ENCODE measurements at places on chromosomes 2 and 18.

DNA sequence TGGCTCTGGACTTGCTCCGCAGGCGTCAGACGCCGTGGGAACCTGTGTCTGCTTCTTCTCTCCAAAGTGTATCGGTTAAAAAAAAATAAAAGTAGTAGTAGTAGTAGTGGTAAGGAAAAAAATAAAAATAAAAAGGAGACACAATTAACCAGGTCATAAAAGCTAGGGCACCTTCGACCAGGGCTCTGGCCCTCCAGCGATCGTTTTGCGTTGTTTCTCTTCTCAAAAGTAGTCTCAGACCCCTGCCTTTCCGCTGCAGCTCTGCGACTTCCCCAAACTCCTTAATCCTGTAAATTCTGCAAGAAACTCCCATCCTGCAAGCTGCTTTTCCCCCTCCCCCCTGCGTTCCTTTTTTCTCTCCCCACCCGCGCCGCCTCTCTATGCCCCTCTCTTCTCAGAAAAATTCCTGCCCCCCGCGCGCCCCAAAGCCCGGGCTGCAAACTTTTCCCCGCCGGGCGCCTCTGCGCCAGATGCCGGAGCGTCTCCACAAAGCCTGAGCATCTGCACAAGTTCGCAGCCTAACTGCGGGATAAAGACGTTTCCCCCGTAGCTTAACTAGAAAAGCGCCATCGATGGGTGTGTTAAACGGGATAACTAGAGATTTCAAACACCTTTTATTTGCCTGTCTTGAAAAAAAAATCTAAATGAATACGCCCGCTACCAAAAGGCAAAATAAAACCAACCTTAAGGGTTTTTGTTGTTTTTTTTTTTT, 1.8 kb upstream of the SALL3 start:
- no peak for DNase-seq

DNA sequence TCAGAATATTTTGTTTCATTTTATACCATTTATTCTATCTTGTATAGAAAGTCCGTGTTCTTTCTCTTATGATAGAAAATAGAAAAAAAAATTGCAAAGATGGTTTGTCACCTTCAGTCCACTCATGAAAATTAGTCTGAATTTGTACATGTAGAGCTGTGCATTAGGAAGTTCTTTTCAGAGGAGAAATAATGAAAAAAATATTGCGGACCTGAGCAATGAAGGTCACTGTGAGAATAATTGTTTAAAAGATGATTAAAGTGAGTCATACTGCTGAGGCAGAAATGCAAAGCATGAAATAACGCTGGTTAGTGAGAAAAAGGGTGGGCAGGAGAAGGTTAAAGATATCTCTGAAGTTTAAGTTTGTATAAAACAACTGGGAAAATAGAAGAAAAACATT, 431.1 kb downstream of the TMX3 start:
- DNase-seq = no peak

- no peak for DNase-seq
These were observed 154.4 kb upstream of the EPAS1 start for GRCh38 chr2:46142546-46143428.

DNA sequence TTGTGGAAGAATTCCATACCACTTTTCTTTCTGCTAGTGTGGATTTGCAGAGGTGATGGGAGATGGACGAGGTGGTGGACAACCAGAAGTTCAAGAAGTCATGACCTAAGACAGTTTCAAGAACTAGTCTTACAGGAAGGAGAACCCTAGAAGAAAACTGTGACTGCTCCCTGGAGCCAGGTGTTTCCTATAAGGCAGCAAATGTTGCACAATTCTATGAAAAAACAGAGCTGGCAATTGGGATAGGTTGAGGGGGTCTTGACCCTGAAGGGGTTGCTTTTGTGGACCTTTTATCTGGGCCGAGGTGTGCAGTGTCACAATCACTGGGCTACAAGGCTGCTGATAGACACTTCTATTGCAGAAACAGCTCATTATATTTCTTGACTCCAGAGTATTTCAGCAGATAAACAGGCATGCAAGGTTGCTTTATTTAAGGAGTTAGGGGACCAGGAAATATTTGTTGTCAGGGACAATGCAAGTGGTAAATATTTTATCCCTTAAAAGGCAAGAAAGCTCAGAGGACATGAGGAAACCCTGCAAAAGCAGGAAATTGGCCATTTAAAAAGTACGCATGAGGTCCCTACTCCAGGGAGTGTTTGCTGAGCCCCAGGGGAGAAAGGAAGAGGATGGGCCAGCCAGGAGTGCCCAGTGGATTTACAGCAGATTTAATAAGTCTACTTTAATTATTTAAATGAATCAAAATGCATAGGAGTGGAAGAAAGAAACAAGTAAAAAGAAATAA, 22.9 kb downstream of the APCDD1 start:
- peak; percentile 20 for DNase-seq

DNA sequence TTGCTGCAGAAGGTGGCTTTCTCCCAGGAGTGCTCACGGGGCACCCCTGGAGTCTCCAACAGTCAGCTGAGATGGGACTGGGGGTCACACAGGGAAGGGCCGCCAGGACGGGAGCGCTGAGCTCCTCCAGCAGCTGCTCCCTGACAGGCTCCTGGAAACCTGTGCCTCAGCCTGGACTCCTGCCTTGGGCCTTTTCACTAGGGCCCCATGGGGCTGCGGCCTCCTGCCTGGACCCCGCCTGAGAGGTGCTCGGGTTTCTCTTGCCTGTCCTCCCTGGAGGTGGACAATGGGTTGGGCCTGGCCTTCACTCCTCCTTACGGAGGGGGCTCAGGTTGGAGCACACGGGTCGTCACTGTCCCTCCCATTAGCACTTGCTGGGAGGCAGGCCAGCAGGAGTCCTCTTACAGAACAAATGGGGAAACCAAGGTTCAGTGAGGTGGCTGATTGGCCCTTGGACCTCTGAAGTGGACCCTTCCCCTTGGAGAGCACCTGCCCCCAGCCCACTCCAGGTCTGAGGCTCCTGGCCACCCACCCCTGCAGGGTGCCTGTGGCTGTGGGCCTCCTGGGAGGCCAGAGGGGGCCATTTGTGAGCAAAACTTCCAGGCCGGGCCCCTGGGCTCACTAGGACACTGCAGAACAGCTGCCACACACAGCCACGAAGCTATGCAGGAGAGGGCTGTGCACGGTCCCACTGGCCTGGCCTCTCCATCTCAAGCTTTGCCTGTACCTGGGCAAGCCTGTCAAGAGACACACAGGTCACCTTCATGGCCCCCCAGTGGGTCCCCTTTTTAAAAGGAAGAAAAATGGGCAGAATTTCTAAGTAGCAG, 57.1 kb upstream of the ODC1 start:
- no peak for DNase-seq

DNA sequence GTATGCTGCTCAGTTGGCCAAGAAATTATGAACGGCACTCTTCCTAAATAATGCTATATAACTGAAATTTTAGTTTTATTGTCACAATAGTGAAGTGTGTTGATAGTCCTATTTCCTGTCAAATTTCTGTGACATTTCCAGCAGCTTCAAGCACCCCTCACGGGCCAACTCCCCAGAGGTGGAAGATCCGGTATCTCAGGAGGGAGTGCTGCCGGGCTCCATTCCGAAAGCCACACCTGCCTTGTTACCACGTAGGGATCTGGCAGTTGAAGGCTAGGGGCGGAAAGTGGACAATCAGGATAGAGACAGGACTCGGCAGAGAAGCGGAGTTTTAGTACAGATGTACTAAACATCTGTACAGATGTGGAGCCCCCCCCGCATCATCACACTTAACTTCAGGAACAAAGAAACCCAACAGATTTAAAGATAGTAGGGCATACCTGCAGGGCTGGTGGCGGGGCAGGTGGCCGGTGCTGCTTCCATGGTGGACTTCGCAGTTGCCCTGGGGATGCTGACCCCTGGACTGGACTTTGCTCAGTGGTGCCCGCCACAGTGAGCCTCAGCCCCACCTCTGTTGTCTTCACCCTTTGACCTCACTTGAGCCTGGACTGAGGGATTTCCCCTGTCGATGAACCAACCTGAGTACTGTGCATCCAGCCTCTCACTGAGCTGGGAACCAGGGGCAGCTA, 22.3 kb downstream of the ASAP2 start:
- no peak for DNase-seq

GRCh38 chr2:239255218-239255617, 145.6 kb downstream of the HDAC4 start:
- no peak for DNase-seq

GRCh38 chr2:187495324-187495723, 47.3 kb upstream of the CALCRL start:
- DNase-seq = no peak

GRCh38 chr18:58168221-58168620, 124.2 kb downstream of the NEDD4L start:
- DNase-seq = no peak

GRCh38 chr18:28995319-28995718, 818.4 kb upstream of the CDH2 start:
- no peak for DNase-seq

DNA sequence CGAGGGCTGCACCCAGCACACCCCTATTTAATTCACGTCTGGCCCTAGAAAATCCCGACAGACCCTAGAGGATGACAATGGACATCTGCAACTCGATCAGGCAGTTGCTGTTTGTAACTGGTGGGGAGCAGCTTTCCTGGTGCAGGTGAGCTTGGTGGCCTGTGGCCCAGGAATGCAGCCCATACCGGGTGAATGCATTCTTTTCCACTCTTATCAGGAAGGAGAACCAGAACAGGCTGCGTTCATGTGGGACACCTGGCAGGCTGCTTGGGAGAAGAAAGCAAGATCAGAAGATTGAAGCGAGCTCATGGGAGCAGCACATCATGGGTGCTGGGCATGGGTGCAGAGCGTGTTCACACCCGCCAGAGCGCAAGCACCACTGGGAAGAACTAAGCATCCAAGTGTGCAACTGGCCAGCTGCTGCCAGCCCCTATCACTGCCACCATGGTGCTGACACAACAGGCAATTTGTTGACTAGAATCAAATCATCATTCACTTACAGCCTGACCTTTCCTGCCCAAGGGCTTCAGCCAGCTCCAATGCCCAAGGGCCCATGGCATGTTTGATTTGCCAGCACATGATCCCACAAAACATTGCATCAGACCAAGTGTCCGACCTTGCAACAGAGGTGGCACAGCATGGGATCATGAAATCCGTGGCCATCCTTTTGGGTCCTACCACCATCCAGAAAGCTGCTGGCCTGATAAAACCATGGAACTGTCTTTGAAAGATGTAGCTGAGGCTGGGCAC, 241.7 kb upstream of the ID2 start:
- no peak for DNase-seq

- no peak for DNase-seq
These were observed 121.1 kb upstream of the KLHL14 start for GRCh38 chr18:32893915-32894314.

DNA sequence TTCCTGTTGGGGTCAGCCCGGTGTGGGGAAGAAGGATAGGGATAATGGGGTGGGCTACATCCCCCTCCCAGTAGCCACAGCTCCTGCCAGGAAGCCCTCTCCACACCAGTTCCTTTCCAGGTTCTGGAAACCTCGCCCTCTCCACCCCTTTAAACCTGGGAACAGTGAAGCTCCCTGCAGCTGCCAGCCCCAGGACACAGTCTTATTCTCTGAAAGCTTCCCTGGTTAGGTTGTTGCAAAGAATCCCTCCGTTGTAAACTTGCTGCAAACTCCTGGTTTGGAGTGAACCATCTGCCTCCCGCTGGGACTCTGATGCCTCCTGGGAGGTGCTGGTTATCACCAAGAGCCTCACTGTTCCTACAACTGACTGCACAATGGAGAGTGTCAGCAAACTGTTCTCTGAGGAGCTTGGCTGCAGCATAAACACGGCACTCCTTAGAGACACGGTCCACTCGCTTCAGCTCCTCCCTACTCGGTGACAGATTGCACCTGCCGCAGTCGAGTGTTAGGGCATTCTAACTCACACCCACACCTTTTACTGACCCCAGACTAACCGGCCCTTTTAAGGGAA, 261.8 kb upstream of the RAB6C start:
- no peak for DNase-seq

- DNase-seq = no peak
These were observed 38.8 kb downstream of the DNER start for GRCh38 chr2:229675569-229675968.

- no peak for DNase-seq
These were observed 20.0 kb upstream of the SERPINB2 start for GRCh38 chr18:63867368-63868125.

GRCh38 chr18:58549814-58550339, 79.0 kb downstream of the ALPK2 start:
- no peak for DNase-seq

DNA sequence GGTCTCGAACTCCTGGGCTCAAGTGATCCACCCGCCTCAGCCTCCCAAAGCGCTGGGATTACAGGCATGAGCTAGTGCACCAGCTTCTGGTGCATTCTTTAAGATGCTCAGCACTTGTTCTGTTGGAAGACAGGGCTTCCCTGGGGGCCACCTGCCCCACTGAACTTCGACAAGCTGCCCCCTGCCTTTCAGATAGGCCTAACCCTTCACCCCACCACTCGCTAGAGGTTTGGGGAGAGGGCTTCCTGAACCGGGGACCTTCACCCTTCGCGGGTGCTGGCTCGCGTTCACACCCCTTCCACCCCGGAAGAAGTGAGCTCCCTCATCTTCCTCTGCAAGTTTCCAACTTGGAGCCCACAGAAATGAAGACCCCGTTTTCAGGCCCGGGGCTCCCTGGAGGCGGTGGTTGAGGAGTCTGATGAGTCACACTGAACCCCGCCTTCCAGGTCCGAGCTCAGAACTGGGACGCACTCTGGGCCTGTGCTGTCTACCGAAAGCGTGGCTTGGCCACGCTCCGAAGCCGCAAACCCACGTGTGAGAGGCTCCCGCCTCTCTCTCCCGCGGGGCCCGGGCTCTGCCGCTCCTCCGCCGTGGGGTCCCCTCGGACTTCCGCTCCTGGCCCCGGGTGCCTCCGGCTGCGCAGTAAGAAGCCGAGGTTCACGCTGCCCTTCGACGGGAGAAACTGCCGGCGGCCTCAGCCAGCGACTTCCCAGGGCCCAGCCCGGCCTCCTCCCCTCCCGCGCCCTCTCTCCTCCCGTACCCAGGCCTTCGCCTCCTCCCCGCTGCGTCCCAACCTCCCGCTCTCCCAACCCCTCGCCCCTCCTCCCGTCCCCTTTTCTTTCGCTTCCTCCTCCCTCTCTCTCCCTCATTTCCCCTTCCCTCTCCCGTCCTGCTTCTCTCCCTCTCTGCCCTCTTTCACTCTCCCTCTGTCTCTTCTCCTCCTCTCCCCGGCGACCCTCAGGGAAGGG, 47.5 kb upstream of the SP3 start:
- DNase-seq = no peak

GRCh38 chr2:74441690-74442482, at the start of gene RTKN:
TSS of gene RTKN (minus strand) at chr2:74441937. CDS start at chr2:74441816, 121 bp downstream.
- peak; percentile 71 for DNase-seq

DNA sequence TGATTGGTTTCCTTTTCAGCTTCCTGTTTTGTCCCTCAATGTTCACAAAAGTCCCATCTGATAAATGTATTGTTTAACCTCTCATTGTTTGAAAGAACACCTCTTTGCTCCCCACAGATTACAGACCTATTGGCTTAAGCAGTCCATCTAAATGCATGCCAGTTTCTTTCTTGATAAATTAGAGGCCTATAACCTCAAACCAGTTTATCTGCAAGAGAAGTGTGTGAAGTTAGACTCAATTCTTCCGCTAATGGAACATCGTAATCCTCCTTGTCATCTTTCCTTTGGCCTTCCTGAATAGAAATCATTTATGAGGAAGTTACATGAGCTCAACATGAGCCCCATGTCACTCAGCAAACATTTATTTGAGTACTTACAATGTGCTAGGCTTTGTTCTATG, 74.0 kb downstream of the FRZB start:
- no peak for DNase-seq

- no peak for DNase-seq
These were observed 994 bp upstream of the DTNA start for GRCh38 chr18:34709104-34709503.

- DNase-seq = no peak
These were observed 78.8 kb downstream of the DDX1 start for GRCh38 chr2:15670469-15670868.

GRCh38 chr2:219416938-219417337, 1.2 kb upstream of the DES start:
- DNase-seq = no peak

Measured in GM13977 (cell line).